ENCODE measurements at places on chromosomes 6 and 20.
A peak's percentile ranks its signal among the peaks of the same experiment; 100 is the strongest.

DNA sequence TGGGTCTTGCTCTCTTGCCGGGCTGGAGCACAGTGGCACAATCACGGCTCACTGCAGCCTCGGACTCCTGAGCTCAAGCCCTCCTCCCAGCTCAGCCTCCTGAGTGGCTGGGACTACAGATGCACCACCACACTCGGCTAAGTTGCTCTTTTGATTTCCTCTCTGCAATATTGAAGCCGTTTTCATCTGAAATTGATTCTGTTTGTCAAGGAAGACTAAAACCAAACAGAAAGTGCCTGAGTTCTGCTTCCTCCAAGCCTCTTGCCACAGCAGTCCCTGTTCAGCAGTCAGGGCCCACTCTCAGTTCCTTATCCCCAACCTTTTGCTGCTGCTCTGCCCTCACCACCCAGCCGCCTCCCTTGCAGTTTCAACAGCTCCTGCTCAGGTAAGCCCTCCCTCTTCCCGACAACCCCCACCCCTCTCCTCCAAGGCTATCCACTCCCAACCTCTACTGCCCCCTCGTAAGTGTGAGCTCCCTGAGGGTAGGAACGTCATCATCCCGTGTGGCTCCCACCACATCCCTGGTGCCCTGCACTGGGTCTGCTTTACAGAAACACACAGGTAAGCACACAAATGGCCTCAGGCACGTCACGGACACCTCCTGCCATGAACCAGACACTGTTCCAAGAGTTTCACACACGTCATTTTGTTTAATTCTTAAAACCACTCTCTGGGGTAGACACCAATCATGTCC, 70.7 kb upstream of the TAB2 start:
- H3K4me3 ChIP-seq = no peak overlapping the region
- H3K36me3 ChIP-seq = no peaks in the 10 kb centered on the region

GRCh38 chr20:37880726-37881591, 22.0 kb upstream of the VSTM2L start:
- no peaks in the 10 kb centered on the region for H3K36me3 ChIP-seq
- H3K27me3 ChIP-seq = no peaks in the 10 kb centered on the region
- H3K4me1 ChIP-seq = no peaks in the 10 kb centered on the region

- no peak overlapping the region for H3K27ac ChIP-seq
- H3K4me3 ChIP-seq = no peak overlapping the region
- no peak for DNase-seq
- H3K27me3 ChIP-seq = no peaks in the 10 kb centered on the region
- H3K36me3 ChIP-seq = no peaks in the 10 kb centered on the region
- H3K4me1 ChIP-seq = no peaks in the 10 kb centered on the region
These were observed 131.9 kb upstream of the STMND1 start for GRCh38 chr6:16969699-16970655.

- H3K4me3 ChIP-seq = no peak overlapping the region
- no peaks in the 10 kb centered on the region for H3K27me3 ChIP-seq
- H3K4me1 ChIP-seq = no peaks in the 10 kb centered on the region
- no peak overlapping the region for H3K27ac ChIP-seq
- peak; percentile 43 for DNase-seq
These were observed 1.5 kb downstream of the SIGLEC1 start for GRCh38 chr20:3710703-3711483.

GRCh38 chr6:13412639-13413465, 74.5 kb downstream of the GFOD1 start:
- H3K36me3 ChIP-seq = no peaks in the 10 kb centered on the region
- peaks cover 1% of the 10 kb centered on the region for H3K4me1 ChIP-seq
- H3K27ac ChIP-seq = no peak overlapping the region
- H3K4me3 ChIP-seq = no peak overlapping the region
- no peaks in the 10 kb centered on the region for H3K27me3 ChIP-seq

GRCh38 chr6:162700966-162701365, 26.6 kb downstream of the PRKN start:
- no peak overlapping the region for H3K27ac ChIP-seq
- no peak for DNase-seq
- no peaks in the 10 kb centered on the region for H3K4me1 ChIP-seq
- H3K27me3 ChIP-seq = no peaks in the 10 kb centered on the region
- H3K4me3 ChIP-seq = no peak overlapping the region

DNA sequence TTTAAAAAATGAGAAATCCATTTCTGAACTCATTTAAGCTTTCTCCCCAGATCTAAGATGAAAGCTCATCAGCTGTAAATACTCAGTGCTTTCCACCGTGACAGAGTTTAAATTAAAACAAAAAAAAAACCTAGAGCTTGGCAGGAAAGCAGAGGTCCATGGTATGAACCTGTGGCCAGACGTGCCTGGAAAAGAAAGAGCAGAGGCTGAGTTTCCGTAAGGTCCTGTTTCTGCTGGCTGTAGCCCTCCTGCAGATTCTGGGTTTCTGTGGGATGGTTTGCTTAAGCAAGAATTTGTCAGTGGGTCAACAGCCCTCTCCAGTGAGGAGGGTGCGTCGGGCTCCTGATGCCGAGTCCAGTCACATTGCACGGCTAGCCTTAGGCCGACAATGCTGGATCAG, 383.2 kb downstream of the SAMD5 start:
- H3K27ac ChIP-seq = no peak overlapping the region
- no peak for DNase-seq
- no peaks in the 10 kb centered on the region for H3K36me3 ChIP-seq
- no peak overlapping the region for H3K4me3 ChIP-seq
- H3K27me3 ChIP-seq = no peaks in the 10 kb centered on the region
- no peaks in the 10 kb centered on the region for H3K4me1 ChIP-seq

- H3K27me3 ChIP-seq = no peaks in the 10 kb centered on the region
- no peak overlapping the region for H3K4me3 ChIP-seq
- no peaks in the 10 kb centered on the region for H3K36me3 ChIP-seq
- no peaks in the 10 kb centered on the region for H3K4me1 ChIP-seq
- H3K27ac ChIP-seq = no peak overlapping the region
These were observed 19.4 kb upstream of the MUC21 start for GRCh38 chr6:30964075-30964474.

DNA sequence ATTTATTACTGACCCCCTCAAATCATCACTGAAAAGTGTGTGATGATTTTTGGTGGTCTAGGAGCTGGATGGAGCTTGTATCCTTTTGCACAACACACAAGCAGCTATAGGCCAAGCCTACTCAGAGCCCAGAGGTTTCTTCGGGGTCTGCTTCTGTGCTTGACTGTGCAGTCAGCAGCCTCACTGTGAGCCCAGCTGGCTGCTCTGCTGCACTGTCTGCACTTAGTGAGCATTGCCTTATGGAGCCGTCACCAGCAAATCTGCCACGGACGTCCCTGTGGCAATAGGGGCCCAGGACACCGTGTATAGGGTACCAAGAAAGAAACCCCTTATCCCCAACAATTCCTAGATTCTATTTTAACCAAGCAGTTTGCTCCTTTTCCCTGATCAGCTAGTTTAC, 38.6 kb upstream of the GMPR start:
- no peak overlapping the region for H3K27ac ChIP-seq
- no peak overlapping the region for H3K4me3 ChIP-seq
- no peaks in the 10 kb centered on the region for H3K4me1 ChIP-seq
- DNase-seq = no peak
- H3K27me3 ChIP-seq = no peaks in the 10 kb centered on the region
- no peaks in the 10 kb centered on the region for H3K36me3 ChIP-seq

GRCh38 chr6:6724539-6725467, 136.3 kb downstream of the LY86 start:
- no peaks in the 10 kb centered on the region for H3K27me3 ChIP-seq
- DNase-seq = no peak
- no peak overlapping the region for H3K4me3 ChIP-seq
- peaks cover 12% of the 10 kb centered on the region for H3K4me1 ChIP-seq

- peaks cover 2% of the 10 kb centered on the region for H3K4me1 ChIP-seq
- no peak overlapping the region for H3K4me3 ChIP-seq
- H3K27ac ChIP-seq = no peak overlapping the region
- no peaks in the 10 kb centered on the region for H3K36me3 ChIP-seq
- DNase-seq = no peak
These were observed 10.2 kb downstream of the CASS4 start for GRCh38 chr20:56422076-56422823.

DNA sequence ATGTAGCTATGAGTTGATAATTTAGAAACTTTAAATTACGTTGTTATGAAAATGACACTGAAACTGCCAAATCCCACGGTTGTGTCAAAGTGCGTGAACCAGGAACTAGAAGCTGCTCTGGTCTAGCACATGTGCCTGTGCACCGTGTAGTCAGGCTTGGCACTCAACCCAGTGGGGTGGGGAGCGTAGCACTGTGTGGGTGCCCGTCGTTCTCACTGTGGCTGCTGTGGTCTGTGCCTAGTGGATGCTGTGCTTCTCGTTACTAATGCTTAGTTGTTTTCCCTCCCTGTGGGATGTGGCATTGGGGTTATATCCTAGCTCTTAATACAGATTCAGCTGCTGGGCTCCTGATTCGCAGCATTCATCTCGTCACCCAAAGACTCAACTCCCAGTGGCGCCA, 46.2 kb upstream of the ADIG start:
- DNase-seq = no peak
- H3K27me3 ChIP-seq = no peaks in the 10 kb centered on the region
- no peak overlapping the region for H3K27ac ChIP-seq
- no peaks in the 10 kb centered on the region for H3K4me1 ChIP-seq

DNA sequence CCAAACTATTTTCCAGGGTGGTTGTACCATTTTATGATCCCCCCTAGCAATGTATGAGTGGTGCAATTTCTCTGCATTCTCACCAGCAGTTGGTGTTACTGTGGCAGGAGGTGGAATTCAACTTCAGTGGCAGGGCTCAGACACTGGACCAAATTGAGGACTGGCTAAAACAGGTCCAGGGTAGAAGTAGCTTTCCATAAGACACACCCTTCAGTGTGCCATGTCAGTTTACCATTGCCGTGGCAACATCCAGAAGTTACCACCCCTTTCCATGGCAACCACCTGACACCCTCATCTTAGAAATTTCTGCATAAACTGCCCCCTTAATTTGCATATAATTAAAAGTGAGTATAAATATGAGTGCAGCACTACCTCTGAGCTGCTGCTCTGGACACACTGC, 180.7 kb upstream of the GGTLC1 start:
- H3K4me1 ChIP-seq = no peaks in the 10 kb centered on the region
- H3K36me3 ChIP-seq = no peaks in the 10 kb centered on the region
- H3K4me3 ChIP-seq = no peak overlapping the region
- DNase-seq = no peak

- DNase-seq = no peak
- no peaks in the 10 kb centered on the region for H3K27me3 ChIP-seq
- H3K4me3 ChIP-seq = no peak overlapping the region
- no peak overlapping the region for H3K27ac ChIP-seq
These were observed 137.6 kb downstream of the AIG1 start for GRCh38 chr6:143198312-143198711.

GRCh38 chr6:72559067-72559466, 62.8 kb upstream of the KCNQ5 start:
- no peak for DNase-seq
- no peaks in the 10 kb centered on the region for H3K36me3 ChIP-seq
- peaks cover 4% of the 10 kb centered on the region for H3K4me1 ChIP-seq
- H3K27ac ChIP-seq = no peak overlapping the region
- H3K27me3 ChIP-seq = no peaks in the 10 kb centered on the region

DNA sequence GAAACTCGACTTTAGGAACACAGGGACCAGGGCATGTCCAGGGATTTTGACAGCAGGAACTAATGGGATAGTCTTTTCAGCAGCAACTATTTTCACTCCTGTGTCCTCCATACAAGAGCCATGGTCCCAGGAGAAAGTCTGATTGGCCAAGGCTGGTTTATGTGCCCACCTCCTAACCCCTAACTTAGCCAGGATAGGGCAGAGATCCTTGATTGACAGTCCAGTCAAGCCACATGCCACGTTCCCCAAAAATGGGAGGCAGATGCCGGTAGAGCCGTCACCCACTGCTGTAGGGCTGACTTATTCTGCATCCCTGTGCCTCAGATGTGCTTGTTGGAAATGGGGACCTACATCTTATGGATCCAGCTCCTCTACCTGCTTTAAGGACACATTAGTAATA, 22.3 kb downstream of the SLC2A10 start:
- H3K36me3 ChIP-seq = no peaks in the 10 kb centered on the region
- H3K27ac ChIP-seq = no peak overlapping the region
- no peak for DNase-seq
- H3K27me3 ChIP-seq = no peaks in the 10 kb centered on the region
- no peaks in the 10 kb centered on the region for H3K4me1 ChIP-seq
- H3K4me3 ChIP-seq = no peak overlapping the region

- H3K4me1 ChIP-seq = peaks cover 7% of the 10 kb centered on the region
- no peak overlapping the region for H3K27ac ChIP-seq
- no peak for DNase-seq
- no peaks in the 10 kb centered on the region for H3K36me3 ChIP-seq
- H3K27me3 ChIP-seq = no peaks in the 10 kb centered on the region
- no peak overlapping the region for H3K4me3 ChIP-seq
These were observed 217.4 kb upstream of the GMDS start for GRCh38 chr6:2462831-2463230.

DNA sequence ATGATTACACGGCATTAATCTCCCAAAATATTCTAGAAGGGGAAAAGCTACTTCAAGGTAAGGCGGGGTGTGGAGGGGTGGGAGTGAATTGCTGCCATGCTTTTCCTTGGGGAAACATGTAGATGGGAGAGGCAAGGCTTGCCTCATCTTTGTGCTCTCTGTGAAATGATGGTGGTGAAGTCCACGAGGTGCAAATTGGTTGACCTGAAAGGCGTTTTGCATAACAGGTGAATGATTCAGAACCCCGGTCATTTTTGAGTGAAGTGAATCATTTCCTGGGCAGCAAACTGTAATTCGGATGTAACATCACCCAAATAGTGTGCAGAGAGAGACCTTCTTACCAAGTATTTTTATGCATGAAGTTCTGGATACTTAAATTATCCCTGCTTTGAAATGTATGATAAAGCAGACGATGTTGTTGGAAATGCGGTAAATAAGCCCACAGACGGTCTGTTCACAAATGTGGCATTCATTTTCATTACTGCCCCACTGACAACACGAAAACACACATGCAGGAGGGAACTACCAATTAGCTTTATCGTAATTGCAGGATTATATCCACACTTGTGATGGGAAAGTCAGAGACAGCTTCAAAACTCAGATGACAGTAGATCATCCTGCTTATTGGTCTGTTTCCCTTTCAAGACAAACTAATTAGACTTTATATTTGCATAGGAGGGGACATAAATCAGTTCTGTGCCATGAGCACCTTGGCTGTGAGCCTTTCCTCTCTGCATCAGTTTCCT, 3.0 kb downstream of the CDH4 start:
- DNase-seq = no peak
- peaks cover 3% of the 10 kb centered on the region for H3K4me1 ChIP-seq
- H3K27me3 ChIP-seq = peaks cover 30% of the 10 kb centered on the region
- H3K27ac ChIP-seq = no peak overlapping the region
- H3K4me3 ChIP-seq = no peak overlapping the region

- no peaks in the 10 kb centered on the region for H3K27me3 ChIP-seq
- H3K4me1 ChIP-seq = 0 out of 2 replicates have a peak, but pooled peaks cover 1% of the 10 kb centered on the region
- H3K4me3 ChIP-seq = no peak overlapping the region
- no peak overlapping the region for H3K27ac ChIP-seq
These were observed 371.8 kb downstream of the MAFB start for GRCh38 chr20:40317156-40317790.
